ENCODE measurements at places on chromosomes 5 and 9.
A peak's percentile ranks its signal among the peaks of the same experiment; 100 is the strongest.

DNA sequence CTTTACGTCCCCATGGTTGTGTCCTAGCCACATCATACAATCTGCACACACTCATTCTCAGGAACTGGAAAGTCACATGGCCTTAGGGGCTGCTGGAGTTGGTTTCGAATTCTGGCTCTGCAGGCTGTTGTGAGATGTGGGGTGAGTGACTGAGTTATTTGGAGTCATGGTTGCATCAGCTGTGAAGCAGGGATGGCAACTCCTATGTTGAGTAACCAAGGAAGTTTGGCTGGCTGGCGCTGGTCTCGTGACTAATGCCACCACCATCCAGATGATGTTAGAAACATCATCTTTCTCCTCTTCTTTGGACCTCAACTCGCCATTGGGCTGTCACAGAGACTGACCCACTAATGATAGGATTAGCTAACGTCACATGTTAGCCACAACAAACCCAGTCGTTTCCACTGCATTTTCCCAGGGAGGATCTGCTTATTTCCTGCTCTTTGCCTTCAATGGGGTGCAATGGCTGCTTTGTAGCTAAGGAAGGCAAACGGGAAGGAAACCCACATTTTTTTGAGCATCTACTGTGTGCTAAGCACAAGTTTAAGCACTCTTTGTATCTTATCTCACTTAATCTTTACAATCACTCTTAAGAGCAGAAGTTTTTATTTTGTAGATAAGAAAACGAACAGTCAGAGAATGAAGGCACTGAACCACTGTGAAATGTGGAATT is 78.1 kb upstream of the UBTD2 start:
- peak; percentile 98 for DNase-seq

- no peak for DNase-seq
These were observed 302.1 kb downstream of the EFNA5 start for GRCh38 chr5:107368615-107369014.

DNA sequence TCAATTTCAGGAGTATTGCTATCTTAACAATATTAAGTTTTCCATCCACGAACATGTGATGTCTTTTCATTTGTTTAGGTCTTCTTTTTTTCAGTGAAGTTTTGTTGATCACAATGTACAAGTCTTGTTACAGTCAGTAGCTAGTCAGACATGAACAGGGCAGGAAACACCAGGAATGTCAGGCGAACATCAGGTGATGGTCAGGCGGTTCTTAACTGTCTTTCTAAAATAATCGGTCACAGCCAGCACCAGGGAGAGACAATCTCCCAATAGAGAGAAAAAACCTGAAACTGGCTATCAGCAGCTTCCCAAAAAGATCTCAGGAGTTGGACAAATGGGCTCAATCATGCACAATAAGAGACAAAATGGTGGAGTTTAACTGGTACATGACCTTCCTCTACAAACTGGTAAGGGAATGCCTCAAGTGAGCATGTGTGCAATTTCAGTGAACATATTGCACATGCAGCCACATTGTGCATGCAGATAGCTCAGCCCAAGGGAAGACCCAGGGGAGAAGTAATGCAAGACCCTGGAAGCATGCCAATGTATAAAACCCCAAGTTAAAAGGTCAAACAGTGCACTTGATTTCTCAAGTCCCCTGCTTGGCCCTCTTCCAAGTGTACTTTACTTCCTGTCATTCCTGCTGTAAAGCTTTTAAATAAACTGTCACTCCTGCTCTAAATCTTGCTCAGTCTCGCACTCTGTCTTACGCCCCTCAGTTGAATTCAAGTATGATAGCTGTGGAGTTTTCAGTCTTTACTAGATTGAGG is 176.1 kb upstream of the RASEF start:
- peak; percentile 32 for DNase-seq

DNA sequence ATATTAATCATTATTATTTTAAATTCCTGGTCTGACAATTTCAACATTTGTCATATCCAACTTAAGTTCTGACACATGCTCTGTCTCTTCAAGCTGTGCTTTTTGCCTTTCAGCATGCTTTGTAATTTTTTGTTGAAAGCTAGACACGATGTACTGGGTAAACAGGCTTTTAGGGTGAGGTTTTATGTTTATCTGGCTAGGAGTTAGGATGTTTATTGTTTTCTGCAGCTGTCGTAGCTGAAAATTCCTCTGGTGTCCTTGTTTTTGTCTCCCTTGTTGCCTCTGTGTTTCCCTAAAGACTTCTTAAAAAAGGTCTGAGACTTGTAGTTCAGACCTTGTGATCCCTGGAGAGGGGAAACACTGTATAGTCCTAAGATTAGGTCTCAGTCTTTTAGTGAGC is 20.6 kb downstream of the TUT7 start:
- DNase-seq = no peak

- peak; percentile 48 for DNase-seq
These were observed 688.2 kb upstream of the CDH6 start for GRCh38 chr5:30505014-30505886.

GRCh38 chr9:120878188-120879130 is 1.5 kb upstream of the PHF19 start:
- DNase-seq = no peak
